Activated naive CD4-positive, alpha-beta T cell (primary cell): ENCODE measurements at places on chromosomes 11 and 22.

DNA sequence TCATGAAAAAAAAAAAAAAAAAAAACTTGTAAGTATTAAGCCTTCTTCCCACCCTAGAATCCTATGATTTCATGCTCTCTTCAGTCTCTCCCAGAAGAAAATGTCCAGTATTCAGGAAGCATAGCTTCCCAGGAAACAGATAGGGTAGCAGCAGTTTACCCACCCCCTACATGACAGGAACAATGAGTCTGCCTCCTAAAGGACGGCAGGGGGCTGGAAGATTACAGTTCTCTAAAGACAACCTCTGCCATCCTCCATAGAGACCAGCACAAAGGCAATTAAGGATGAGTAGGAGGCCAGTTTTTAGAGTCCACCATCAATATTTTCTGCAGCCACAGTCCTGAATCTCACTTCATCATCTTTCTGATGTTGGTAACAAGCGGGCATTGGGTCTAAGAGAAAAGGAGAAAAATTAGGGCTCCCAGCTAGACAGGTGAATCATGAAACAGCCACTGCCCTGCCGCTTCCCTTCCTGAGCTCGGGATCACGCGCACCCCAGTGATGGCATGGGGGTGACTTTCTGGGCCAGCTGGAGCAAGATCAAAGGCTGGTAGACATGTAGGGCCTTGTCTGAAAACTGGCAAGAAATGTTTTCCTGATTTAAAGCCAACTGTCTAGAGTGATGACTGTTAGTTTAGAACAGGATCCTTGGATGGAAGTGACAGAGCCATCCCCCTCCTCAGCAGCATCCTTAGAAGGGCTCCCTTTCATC lies 322.8 kb downstream of the LARGE1 start:
- no peak for DNase-seq

GRCh38 chr22:29701155-29701999 lies 18.4 kb upstream of the CABP7 start:
- no peak for DNase-seq

GRCh38 chr11:94741022-94741679 lies 27.0 kb upstream of the AMOTL1 start:
- DNase-seq: no peak

- no peak for DNase-seq
These were observed 39.4 kb downstream of the GNB1L start for GRCh38 chr22:19815093-19815822.
